ENCODE measurements at places on chromosomes 11 and 22.

DNA sequence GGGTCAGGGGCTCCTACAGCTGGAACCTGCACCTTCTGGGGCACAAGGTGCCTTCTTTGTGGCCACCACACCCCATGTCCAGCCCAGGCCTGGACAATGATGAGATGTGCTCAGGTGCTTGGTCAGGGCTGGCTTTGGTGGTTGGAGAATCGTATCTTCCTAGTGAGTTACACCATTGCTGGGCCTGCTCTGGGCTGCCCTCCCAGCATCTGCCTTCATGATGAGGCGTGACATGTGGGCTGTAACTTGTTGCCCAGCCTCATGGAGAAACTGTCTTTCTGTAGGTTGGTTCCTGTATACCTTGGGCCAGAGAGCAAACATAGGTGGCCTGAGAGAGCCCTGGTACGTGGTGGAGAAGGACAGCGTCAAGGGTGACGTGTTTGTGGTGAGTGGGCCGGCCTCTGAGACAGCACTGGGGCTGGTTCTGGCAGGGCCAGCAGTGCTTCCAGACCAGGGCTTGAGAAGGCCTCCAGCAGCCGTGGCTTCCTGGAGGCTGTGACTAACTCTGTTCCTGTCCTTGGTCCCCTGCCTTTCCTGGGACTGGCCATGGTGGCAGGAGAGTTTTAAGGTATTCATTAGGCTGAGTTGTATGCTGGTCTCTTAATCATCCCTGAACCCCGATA lies 18.1 kb downstream of the TRMU start:
- DNase-seq = no peak

GRCh38 chr11:66414120-66414934 lies 6.5 kb upstream of the NPAS4 start:
- no peak for DNase-seq

GRCh38 chr11:68026391-68027105 lies 3.9 kb upstream of the NDUFS8 start:
- no peak for DNase-seq

DNA sequence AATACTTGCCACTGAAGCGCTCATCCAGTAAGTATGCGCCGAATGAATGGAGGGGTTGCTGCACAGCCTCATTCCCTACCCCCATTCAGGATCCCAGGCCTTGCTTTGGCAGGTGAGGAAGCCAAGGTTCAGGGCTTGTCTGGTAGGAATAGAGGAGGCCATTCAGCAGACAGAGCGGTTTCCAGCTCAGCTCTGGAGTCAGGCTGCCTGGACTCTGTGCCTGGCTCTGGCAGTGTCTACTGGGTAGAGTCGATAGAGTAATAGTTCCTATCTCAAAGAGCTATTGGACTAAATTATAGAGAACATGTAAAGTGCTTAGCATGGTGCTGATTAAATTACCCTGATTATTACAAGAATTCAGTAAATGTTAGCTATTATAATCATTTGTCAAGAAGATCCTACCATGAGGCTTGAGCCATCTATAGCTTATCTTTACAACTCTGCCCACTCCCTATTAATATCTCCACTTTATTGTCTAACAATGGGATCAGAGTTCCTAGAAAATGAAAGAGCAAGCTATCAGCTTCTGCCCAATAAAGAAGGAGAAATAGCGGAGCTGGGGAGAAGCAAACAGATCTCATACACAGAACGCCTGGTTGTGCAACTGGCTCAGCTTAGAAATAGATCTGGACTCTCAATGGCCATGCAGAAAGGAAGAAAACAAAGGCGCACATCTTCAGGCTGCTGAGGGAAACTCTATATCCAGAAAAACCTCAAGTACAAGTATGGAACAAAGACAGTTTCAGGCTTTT lies 6.6 kb upstream of the SNX32 start:
- no peak for DNase-seq

DNA sequence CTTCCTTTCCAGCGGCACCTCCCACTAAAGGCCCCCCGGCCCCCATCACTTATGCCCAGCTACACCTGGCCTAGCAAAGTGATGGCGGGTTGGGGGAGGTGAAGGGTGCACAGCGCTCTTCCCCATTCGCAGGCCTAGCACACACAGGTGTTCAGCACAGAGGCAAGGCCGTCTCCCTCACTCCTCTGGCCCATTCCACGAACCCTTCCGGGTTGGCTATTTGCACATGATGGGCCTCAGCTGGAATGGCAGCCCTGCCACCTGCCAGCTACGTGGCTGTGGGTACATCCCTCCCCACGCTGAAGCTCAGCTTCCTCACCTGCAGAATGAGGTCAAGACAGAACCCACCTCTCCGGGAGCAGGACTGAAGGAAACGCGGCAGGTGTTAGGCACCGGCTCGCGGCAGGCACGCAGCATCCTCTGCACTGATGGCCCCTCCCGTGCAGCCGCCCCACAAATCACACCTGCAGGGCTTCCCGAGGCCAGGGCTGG lies 4.8 kb downstream of the KIAA0930 start:
- DNase-seq = no peak

DNA sequence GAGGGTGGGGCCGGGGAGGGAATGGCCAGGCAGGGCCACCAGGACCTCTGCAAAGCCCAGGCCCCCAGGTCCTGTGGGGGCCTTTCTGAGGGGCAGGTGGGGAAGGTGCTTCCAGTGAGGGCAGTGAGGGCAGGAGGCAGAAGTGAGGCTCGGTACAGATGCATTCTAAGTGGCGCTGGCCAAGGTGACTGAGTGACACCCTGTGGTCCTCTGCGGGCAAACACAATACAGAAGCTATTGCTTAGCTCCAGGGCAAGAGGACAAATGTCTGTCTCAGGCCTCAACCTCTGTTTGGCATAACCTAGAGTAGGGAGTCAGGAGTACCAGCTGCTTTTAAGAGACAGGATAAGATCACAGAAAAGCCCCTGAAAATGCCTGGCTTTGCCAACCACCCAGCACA lies 31.3 kb downstream of the B3GAT1 start:
- no peak for DNase-seq

DNA sequence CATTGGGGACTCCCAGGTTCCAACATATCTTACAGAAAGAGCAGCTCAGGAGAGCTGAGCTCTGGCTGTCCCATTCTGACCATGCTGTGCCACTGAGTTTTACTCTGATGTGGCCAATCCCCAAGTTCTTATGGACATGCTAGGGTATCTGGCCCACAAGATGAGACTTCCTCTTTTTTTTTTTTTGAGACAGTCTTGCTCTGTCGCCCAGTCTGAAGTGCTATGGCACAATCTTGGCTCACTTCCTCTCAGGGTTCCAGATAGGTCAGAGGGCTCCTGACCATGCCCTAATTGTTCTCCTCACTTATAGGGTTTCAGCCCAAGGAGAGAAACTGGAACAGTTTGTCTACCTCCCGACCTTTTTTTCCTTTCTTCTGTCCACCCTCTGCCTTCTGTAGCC lies 152.3 kb upstream of the CCDC90B start:
- DNase-seq = no peak

DNA sequence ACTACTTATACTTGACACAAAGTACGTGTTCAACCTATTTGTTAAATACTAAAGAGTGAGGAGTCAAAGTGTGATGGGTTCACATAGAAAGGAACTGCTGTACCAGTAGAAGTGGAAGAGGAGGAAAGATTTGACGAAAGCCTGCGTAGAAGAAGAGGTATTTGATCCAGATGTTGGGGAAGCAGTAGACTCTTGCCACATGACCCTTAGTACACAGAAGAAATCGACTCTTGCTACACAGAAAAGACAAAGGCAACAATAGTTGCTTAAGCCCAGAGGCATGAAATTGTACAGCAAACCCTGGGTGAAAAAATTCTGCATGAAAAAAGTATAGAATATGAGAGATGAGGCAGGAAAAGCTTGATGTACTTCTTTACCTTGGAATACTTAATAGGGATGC lies 152.9 kb downstream of the ETS1 start:
- DNase-seq = no peak

DNA sequence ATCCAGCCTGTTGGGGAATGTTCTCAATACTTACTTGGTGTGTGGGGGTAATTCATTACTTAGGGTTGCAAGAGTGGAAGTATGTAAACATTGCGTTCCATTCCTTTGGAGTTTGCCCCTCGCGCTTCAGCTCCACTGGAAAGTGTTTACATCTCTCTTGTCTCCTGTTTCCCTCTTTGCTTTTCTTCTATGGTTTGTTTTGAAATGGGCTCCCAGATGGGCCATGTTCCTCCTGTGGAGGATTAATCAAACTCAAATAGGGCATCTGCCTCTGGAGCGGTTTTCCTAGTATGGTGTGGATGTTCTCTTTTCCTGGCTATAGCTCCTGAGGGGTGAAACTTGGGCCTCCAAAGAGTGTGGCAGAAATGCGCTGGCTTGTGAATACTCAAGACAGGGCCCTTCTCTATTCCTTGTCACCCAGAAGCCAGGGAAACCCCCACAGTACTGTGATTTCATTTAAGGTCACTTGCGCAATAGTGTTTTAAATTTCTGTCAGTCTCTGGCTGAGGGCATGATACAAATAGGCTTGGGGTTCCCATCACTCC lies 51.9 kb downstream of the CD44 start:
- DNase-seq = no peak

- peak; percentile 51 for DNase-seq
Observed at GRCh38 chr11:76162336-76163288, 43.7 kb downstream of the WNT11 start.

DNA sequence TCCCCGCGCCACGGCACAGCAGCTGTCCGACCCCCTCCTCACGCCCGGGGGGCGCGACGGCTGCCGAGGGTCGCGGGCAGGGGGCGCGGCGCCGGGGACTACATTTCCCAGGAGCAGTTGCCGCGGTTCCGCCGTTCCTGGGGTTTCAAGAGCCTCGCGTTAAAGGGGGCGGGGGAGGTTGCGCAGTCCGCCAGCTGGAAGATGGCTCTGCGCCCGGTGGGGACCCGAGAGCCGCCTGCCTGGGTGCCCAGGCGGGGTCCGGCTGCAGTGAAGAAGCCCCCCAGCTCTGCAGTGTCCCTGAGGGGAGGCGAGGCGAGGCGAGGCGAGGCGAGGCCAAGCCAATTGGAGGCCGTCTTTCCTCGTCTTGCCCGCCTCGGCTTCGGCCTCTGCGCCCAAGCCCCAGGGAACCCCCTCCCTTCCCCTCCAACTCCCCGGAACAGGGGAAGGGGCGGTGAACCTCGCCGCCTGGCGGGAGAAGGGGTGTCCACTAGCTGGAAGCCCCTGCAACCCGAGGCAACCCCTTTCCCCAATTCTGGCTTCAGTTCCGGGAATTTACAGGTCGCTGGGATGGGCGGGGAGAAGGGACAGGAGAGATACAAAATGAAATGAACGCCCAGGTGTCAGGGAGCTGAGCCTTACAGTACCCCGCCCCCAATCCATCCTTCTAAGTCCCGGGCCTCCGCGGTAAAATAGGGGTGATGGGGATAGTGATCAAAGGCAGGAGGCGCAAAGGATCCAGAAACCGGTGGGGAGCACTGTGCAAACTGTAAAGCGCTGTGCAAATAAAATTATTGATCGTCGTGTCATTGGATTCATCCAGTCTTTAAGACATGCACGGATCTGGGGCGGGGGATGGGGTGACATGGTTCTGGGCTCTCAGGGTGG lies 5.2 kb upstream of the GCAT start:
- peak; percentile 89 for DNase-seq

DNA sequence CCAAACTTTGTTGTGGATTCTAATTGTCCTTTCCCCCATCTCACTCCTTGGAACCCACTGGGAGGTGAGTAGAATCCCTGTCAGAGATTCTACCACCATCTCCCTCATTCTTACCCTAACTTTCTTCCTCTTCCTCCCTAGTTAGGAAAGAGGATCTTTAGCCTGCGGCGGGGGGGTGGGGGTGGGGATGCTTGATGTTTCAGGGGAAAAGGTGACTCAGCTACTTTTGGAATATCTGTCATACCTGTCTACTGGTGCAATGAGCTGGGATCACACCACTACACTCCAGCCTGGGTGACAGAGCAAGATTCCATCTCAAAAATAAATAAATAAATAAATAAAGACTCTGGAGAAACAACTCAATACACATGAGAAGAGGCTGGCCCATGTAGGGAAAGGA lies 6.4 kb downstream of the CCT8L2 start:
- no peak for DNase-seq

DNA sequence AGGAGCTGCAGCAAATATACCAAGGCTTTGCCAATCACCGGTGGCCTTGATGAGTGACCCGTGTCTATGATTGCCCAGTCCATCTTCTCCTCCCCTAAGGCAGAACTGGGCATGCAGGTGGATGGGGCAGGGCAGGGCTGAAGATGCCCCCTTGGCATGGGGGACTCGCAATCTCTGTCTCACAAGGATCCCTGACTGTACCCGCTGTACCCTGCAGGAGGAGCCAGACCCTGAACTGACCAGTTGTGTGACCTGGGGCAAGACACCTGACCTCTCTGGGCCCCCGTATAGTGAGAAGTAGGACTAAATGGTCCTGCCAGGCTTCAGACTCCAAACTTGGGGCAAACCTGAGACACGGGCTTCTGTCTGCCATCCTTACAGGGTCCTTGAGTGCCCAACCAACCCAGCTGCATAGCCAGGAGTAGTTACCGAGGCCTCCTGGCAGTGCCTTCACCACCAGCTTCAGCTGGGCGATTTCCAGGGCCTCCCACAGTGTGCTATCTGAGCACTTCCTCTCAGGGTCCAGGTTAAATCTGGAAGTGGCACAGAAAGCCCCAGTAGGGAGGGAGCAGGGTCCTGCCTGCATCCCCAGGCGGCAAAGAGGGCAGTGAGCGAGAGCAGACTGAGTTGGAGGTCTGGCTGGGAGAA lies 6.4 kb upstream of the KCNJ11 start:
- no peak for DNase-seq

DNA sequence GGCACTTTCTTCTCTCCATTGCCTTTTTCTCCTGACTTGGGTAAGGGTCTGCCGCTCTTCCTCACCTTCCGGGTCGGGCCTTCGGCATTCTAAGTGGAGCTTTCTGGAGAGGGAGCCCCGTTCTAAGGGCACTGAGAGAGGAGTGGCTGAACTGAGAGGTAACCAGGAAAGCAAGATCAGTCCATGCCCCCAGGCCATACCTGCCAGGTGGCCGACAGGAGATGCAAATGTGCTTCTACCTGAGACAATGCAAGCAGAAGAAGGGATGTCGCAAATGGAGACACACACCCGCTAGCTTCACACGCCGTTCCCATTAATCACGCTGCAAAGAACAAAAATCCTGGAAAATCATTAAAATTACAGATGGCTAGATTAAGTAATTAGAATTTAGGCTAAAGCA lies 156.4 kb upstream of the TBCEL start:
- DNase-seq = no peak

- DNase-seq = no peak
Observed at GRCh38 chr11:134862587-134863195, 450.6 kb upstream of the B3GAT1 start.

GRCh38 chr11:83116015-83116641 lies 40.8 kb upstream of the PCF11 start:
- DNase-seq = no peak

GRCh38 chr11:79953629-79954028 lies 512.8 kb upstream of the TENM4 start:
- DNase-seq = no peak

All from kidney (tissue), 22 donors.